Caki2 (cell line): ENCODE measurements at places on chromosomes 5 and 9.
A peak's percentile ranks its signal among the peaks of the same experiment; 100 is the strongest.

GRCh38 chr9:128323212-128323730 is 632 bp downstream of the COQ4 start:
- DNase-seq: peak; percentile 22

- peak; percentile 3 for DNase-seq
These were observed 1028.5 kb downstream of the CDH18 start for GRCh38 chr5:18959535-18959934.

GRCh38 chr5:113379936-113380806 is 54.6 kb downstream of the TSSK1B start:
- DNase-seq: no peak

GRCh38 chr9:113645227-113645977 is 181.9 kb downstream of the RGS3 start:
- no peak for DNase-seq

DNA sequence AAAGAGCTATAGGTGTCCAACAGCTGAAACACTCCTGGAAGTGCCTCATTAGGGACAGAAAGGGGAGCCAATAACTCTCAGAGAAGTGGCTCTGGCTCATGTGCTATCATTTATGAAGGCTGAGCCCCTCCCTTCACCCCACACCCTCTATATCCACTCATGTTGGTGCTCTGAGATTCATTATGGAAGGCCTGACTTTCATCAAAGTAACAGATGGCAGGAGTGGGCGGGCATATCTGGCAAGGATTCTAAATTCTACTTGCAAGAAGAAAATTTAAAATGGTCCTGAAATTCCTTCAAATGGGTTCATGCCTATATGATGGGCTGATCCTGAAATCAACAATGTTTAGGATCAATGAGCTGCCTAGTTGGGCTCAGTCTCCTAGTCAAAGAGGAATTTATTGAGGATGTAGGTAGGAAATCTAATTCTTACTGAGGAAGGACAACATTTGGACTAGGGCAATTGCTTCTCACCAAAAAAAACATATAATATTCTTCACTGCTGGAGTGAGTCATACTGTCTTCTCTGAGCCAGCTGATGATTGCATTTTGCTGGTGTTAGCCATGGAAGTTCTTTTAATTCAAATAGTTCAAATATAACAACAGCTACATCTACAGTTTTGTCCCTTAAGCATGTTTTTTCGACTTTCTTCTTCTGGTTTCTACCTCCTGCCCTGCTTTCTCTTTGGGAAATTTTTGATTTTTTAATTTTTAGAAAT is 23.5 kb downstream of the NMRK1 start:
- DNase-seq: no peak

- DNase-seq: peak; percentile 57
These were observed 193.4 kb upstream of the WWC1 start for GRCh38 chr5:168097876-168098653.

- peak; percentile 93 for DNase-seq
These were observed 75.1 kb downstream of the FGF18 start for GRCh38 chr5:171494452-171495121.

- DNase-seq: no peak
These were observed 31.7 kb upstream of the SCAMP1 start for GRCh38 chr5:78328585-78329173.

- DNase-seq: no peak
These were observed 68.1 kb upstream of the GRAMD2B start for GRCh38 chr5:126354858-126355731.

DNA sequence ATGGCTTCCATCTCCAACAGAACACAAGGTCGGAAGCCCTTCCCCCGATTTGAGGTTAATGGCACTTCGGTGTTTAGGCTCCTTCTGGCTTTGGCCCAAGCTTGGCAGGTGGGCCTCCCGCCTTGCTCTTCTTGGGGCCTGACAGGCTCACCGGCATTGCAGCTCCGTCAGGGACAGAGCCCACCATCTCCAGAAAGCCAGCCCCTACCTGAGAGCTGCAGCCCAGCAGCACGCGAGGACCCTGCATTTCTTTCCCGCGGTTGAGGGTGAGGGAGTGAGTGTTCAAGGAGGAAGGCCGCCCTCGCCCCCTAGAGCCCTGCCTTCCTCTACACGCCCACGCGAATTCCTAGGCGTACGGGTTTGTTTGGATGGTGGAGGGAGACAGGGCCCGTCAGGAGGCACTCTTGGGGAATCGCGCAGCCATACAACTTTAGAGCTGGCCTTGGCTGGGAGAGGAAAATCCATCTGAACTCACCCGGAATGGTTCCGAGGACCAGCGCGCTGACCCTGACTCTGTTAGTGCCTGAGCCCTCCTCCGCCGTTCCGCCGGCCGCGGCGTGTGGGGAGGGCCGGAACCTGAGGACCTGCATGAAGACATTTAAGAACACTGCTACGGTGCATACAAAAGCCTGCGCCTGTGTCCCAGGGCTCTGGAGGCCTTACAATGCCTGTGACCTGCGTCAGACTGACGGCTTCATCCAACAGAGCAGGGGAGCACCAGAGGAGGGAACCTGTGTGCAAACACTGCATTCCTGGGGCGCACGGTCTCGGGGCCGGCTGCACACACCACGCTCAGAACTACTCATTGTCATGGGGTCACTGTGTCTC is 73.8 kb downstream of the MRPL36 start:
- no peak for DNase-seq

GRCh38 chr9:114503009-114503408 is 2.3 kb downstream of the WHRN start:
- DNase-seq: peak; percentile 28

- DNase-seq: no peak
These were observed 166.8 kb downstream of the MELK start for GRCh38 chr9:36739373-36740116.
